ENCODE measurements at places on chromosomes 3 and 15.
A peak's percentile ranks its signal among the peaks of the same experiment; 100 is the strongest.

GRCh38 chr3:193704431-193704830, 111.4 kb downstream of the OPA1 start:
- DNase-seq = no peak

GRCh38 chr3:126901631-126902030, 81.3 kb upstream of the PLXNA1 start:
- DNase-seq = no peak

DNA sequence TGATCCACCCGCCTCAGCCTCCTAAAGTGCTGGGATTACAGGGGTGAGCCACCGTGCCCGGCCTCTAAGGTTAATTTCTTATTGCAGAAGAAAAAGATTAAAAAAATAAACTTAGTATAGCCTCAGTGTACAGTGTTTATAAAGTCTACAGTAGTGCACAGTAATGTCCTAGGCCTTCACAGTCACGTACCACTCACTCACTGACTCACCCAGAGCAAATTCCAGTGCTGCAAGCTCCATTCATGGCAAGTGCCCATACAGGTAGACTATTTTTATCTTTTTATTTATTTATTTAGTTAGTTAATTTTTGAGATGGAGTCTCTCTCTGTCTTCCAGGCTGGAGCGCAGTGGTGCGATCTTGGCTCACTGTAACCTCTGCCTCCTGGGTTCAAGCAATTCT, 3.2 kb upstream of the FLNB start:
- DNase-seq = no peak

DNA sequence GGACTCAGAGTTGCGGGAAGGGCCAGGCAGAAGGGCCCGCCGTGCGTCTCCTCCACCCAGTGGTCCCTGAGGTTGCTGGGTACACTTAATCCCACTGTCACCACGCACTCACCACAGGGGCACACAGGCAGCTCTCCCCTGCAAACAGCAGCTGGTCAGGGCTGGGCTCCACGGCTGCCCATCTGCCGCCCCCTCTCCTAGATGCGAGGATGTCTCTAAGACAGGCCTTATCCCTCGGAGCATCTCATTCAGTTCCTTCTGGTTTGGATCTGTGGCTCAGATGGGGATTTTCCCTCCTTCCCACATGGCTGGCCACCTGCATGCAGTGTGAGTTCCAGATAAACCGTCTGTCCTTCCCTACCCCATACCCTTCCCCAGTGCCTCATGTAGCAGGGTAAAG, 26.3 kb downstream of the MRPS11 start:
- no peak for DNase-seq

DNA sequence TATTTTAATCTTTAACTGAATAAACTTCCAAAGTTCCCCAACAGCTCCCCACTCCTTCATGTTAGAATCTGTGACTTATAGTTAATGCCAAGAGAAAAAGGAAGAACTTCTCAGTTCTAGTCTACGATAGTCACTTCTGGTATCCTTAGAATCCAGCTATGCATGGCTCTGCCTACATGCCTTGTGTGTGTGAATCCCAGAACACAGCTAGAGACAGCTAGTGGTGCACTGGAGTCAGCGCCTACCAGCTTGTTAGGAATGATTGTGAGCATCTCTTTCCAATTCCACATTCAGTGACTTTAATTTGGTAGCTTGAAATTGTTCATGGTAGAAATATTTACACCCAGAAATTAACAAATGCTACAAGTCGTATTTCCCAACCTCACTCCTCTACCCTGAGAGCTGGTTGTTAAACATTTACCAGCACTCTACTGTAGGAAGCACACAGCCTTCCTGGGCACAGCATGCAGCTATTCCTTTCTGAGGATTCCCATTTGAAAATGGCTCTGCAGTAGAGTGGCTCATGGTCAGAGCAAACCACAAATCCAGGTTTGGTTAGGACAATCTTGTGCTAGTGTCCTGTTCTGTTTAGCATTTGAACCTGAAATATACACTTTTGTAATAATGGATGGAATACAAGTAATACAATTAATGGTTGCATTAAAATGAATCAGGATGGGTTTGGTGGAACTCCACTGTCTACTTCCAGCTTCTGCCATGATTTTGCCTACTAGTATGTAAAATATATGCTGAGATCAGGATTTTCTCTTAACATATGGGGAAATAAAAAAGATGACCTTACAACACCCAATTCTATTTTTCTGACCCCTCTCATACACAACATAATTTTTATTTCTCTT, 371.0 kb upstream of the GBE1 start:
- no peak for DNase-seq

GRCh38 chr15:73796331-73796831, 43.2 kb upstream of the INSYN1 start:
- no peak for DNase-seq

DNA sequence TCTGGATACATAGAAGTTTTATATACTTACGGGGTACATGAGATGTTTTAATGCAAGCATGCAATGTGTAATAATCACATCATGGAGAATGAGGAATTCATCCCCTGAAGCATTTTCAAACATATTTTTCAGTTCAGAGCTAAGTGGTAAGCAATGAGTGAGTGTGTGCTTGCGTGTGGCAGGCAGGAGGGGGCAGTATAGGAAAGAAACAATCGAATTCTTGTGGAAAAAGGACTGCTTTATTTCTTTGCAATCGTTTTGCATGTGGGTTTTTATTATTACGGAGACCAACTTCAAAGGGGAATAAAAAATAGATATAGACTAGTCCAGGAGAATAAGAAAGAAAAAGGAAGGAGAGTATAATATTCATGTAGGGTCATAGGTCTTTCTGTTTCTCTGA, 271.6 kb downstream of the CHL1 start:
- no peak for DNase-seq

DNA sequence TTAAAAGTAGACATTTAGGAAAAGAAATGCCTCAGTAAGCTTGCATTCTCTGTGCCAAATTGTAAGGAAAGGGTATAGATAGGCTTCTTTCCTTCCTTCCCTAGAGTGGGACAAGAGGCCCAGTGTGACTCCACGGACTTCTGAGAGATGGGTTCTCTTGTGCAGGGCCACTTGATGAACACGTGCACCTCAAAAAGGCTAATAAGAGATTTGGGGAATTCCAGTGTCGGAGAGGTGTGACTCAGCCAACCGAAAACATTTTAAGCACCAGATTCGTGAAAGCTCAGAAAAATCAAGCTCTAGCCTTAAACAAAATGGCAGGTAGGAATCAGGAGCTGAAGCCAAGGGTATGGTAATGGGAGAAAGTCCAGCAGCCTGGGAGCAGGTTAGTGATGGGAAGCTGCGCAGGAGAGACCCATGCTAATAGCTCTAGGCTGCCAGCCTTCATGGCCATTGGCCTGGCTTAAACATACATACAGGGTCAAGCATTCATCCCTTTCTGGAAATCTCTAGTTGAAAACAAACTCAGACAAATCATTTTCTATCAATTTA, 56.2 kb downstream of the SV2B start:
- DNase-seq = no peak

GRCh38 chr3:5250467-5251195, 63.1 kb downstream of the EDEM1 start:
- DNase-seq = no peak

DNA sequence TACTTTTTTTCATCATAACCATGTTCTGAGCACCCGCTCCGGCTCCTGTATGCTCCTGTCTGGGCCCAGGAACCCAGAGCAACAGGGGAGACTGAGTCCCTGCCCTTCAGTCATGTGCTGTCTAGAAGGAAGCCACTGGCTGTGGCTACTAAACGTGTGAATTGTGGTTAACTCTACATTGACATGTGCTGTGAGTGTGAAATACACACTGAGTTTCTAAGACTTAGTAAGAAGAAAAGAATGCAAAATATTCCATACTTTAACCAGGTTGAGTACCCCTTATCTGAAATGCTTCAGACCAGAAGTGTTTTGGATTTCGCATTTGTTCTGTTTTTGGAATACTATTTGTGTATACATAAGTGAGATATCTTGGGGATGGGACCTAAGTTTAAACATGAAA, 42.8 kb upstream of the CGNL1 start:
- no peak for DNase-seq

DNA sequence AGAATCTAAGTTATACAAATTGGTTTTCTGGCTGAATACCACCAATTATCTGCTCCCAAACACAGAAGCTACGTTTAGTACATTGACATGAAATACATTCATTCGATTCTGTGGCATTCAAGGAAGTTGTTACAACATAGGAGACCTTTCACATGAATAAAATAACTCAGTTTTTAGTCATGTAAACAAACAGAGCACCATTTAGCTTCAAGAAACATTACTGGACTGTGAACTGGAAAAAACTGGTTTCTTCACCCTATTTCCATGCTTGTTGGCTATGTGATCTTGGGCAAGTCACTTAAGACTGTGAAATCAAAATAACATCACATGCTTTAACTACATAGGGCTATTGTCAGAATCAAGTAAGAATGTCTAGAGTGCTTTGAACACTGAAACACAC, 46.2 kb downstream of the NRG4 start:
- DNase-seq = no peak

GRCh38 chr3:57826245-57826951, 70.3 kb downstream of the SLMAP start:
- no peak for DNase-seq

- DNase-seq = no peak
These were observed 52.8 kb downstream of the SEMA5B start for GRCh38 chr3:122974764-122975162.

GRCh38 chr15:38389924-38390542, 63.9 kb upstream of the FAM98B start:
- DNase-seq = peak; percentile 42

DNA sequence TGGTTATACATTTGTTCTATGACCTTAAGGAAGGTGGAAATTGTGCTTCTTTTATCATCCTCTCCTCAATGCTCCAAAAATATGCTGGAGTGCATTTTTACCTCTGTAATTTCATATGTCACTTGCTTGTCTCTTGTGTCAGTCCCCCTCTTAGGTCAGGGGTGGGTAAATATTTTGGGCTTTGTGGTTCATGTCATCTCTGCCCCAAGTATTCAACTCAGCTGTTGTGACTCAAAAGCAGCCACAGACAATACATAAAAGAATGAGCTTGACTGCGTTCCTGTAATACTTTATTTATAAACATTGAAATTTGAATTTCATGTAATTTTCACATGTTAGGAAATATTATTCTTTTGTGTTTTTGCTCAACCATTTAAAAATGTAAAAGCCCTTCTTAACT, 60.4 kb upstream of the SLC24A5 start:
- DNase-seq = no peak

- DNase-seq = no peak
These were observed 10.2 kb upstream of the LACTB start for GRCh38 chr15:63111481-63111880.

GRCh38 chr3:35723480-35724097, 84.3 kb downstream of the ARPP21 start:
- no peak for DNase-seq

DNA sequence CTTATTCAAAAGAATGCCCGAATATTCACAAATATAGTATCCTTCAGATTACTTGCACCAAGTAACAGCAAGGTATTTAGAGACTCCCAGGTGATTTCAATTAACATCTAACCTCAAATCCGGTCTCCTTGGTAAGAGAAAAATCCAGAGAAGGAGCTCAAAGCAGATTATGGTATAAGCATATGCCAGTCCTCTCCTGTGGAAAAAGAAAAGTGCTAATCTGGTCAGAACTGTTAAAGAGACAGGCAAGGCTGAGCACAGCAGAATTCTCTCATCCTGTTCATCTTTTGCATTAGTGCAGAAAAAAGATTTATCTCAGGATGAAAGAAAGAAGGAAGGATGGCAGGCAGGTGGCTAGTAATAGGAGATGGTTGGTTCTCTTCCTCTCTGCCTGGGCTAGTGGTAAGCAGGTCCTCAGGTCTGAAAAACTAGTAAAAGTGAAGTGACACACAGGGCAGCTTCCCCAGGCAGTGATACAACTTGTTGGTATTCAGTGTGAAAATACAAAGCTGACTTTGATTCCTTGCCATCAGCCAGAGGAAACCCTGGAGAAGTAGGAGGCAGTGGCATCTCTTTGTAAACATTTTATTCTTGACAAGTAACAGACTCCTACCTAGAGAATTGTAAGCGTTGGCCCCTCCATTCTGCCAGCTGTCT, 14.2 kb downstream of the ATXN7 start:
- DNase-seq = no peak

GRCh38 chr3:189516039-189516438, 115.2 kb upstream of the TP63 start:
- no peak for DNase-seq

GRCh38 chr15:34336991-34337556, 507 bp downstream of the SLC12A6 start:
- DNase-seq = no peak

- no peak for DNase-seq
These were observed 121.5 kb upstream of the FGF7 start for GRCh38 chr15:49301562-49301961.

DNA sequence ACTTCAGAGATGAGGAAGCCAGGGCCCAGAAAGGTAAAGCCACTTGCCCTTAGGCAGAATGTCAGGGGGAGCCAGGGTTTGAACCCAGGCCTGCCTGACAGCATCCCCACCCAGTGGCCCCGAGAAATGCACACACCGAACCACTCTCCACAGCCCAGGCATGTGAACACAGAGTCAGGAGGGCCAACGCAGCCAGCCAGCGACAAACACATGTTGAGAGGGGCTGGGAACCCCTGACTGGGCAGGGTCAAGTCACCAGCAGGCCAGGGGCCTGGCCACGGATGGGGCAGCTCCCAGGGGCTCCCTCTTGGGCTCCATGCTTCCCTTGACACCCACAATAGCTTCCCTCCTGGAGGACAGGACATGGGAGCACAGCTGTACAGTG, 5.1 kb upstream of the GRIP2 start:
- no peak for DNase-seq

- DNase-seq = no peak
These were observed 110.1 kb upstream of the MLF1 start for GRCh38 chr3:158460926-158461325.

DNA sequence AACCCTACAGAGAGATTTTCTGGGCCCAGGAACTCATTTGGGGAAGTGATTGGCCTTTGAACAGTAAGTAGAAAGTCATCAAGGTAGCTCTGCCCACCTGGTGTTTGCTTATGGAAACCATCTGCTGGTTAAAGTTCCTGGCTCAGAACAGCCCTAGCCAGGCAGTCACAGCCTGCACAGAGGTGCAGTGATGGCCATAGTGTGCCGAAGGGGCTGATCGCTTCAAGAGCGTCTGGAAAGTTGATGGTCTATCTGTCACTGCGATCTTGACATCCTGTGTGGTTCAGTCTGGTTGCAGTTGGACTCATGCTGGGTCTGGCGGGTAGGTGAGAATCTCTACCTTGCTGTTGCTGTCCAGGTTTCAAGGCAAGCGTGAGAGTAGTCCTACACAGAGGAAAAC, 151.6 kb downstream of the SLCO3A1 start:
- DNase-seq = no peak

- DNase-seq = no peak
These were observed 150.5 kb upstream of the NPHP3 start for GRCh38 chr3:132872711-132873110.

GRCh38 chr3:127226946-127227842, 34.3 kb downstream of the PRR23E start:
- no peak for DNase-seq

- no peak for DNase-seq
These were observed 7.0 kb upstream of the SETD5 start for GRCh38 chr3:9390265-9390888.

GRCh38 chr15:68409736-68410370, 22.1 kb downstream of the ITGA11 start:
- DNase-seq = no peak

All from effector memory CD4-positive, alpha-beta T cell (primary cell).